Spinal cord (tissue), 10 donors: ENCODE measurements at places on chromosomes 12 and 14. TPM values are rescaled to one million over a fixed set of nuclear protein-coding genes. Genes with fewer than 3 reads are reported as not detected.

DNA sequence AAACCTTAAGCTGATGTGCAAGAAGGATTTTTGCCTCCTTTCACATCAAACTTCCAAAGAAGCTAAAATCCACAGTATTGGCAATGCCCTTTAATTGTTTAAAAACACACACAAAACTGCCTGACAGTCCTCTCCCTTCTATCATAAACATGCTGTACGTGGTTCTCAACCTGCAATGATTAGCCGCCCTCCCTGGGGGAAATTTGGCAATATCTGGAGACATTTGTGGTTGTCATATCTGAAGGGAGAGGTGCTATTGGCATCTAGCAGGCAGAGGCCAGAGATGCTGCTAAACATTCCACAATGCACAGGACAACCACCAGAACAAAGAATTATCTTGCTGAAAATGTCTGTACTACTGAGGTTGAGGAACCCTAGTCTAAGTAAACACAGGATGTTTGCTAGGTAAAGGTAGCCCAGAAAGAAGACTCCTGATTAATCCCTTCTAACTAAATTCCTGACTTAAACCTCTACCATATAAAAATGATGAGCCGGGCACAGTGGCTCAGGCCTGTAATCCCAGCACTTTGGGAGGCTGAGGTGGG, 1.2 kb downstream of the ACOT6 start:
- DNase-seq: no peak

DNA sequence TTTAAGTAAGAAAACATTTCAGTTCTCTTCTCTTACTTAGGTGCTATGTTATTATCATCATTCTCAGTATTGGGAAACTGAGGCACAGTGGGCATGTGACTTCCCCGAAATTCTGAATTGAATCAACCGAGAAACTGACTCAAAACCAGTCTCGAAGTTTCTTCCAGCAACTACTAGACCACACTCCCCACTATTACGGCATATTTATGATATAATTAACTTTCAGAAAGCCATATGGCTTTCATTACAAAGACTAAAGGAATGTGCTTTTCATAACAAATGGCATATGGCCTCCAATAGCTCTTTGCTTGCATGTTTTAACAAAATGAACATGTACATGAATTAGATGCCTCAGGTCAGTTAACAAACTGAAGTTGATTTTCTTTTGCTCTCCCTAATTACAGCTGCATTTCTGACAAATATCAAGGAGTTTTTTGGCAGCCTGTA, 182.9 kb upstream of the SLC38A2 start:
- DNase-seq: no peak

GRCh38 chr14:23486036-23486435, 16.5 kb downstream of the NGDN start:
- DNase-seq: no peak

DNA sequence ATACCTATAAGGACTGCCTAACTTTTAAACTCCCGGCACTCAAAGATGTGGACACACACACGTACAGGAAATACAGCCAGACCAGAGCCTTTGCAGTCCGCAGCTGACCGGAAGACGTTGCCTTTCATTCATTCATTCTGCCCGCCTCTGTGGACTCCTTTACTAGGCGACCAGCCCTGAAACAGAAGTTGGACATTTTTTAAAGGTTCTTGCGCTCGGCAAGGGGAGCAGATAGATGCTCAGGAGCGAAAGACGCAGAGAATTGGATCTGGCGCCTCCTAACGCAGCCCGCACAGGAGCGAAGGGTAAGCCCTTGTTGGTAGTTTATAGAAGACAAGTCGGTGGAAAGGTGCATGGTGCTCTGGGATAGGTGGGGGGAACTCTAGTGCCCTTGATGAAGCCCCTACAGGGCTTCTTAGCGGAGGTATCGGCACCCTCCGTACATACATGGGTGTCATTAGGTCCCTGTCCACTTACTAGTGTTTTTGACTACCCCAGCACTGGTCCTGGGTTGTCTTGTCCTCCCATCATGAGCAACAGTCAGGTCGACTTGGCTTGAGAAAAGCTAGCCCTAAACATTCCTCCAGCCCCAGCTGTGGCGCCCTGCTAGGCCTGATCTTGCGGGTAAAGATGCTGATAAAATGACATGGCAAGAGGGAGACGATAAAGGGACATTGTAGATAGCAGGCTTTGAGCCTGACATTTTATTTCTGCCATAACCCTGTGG, at the start of gene KDM2B:
TSS of gene KDM2B (minus strand) at position 65 of the 727 bp plus-strand sequence. CDS start 112 bp downstream, outside the sequence.
- DNase-seq: peak; percentile 65

DNA sequence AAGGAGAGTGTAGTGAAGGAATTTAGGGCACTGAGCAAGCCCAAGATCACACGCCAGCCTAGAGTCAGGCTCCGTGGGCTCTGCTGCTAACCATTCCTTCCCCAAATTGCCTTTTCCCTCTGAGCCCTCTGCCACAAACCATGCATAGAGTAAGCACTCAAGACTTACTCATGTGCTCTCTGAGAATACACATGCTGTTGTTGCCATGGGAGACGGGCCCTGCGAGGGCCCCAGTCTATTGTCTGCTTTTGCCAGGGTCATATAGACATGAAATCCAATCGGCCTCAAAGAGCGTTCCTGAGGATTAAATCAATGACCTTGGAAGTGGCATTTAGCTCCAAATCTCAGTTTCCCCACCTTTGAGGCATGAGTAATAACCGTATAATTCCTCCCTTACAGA, 48.7 kb upstream of the WSCD2 start:
- peak; percentile 80 for DNase-seq

GRCh38 chr14:69398818-69399210, 322 bp downstream of the SLC39A9 start:
- no peak for DNase-seq

DNA sequence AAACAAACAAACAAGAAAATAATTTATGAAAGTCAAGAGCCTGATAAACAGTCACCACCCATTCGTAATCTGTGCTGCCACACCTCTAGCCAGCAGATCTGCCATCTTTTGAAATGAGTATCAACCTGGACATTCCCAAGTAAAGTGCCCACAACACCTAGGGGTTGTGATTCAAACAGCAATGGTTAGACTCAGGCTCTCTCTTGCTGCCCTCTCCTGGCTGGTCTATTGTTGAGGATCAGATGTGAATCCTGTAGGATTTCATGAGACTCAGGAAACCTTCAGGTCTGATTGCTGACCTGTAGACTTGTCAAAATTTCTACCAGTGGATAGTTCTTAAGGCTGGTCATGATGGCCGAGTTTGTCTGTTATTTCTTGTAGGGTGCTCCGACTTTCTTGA, 26.8 kb downstream of the DGLUCY start:
- no peak for DNase-seq

DNA sequence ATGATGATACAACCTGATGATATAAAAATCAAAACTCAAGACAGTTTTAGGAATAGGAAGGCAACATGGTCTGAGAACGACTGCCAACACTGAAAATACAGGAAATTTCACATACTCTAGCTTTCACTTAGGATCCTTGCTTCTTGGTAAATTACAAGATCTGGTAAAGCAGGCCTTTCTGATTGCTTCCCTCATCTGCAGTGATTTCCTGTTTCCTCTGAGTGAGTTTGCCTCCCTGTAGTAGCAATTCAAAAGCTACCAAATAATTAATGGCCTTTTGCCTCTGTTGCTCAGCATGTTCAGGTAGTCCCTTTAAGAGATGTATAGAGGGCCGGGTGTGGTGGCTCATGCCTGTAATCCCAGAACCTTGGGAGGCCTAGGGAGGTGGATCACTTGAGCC, 2.0 kb upstream of the IRAK3 start:
- DNase-seq: no peak

- no peak for DNase-seq
Observed at GRCh38 chr14:97056086-97056485, 258.9 kb downstream of the VRK1 start.

DNA sequence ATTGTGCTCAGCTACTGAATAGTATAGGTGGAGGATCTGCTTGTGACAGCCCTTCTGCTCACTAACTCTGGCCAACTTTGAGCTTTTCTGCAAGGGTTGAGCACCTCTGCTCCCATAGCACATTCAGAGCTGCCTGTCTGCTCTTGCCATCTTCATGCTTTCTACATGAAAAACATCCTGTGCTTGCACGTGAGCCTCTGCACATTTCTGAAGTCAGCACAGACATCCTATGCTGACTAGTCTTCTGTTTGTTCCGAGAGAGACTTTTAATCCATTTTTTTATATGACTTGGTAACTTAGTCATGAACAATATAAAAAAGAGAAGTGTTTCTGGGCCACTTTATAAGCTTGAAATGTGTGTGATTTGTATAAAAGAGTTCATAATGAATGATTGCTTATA, 969.3 kb downstream of the TMTC2 start:
- DNase-seq: no peak

GRCh38 chr14:57835766-57836165, 30.1 kb downstream of the SLC35F4 start:
- no peak for DNase-seq

GRCh38 chr12:102958073-102958829, 777 bp downstream of the ASCL1 start:
- DNase-seq: peak; percentile 85

DNA sequence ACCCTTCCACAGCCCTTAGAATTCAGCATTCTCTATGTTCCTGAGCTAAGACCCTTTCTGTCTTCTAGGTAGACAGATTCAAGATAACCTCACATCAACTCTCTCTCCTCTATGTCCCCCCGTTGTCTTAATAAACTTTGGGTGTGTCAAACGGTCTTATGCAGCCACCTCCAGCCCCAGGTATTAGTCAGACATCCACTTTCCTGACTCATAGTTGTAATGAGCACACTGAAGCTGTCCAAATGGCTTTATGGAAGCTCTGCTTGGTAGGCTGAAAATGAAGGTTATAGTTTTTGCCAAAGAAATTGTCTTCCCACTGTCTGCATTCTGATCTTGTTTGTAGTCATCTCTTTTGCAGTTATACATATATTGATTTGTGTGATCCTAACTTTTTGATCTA, 482.0 kb downstream of the RMST start:
- no peak for DNase-seq

GRCh38 chr14:27243365-27243764, 645.5 kb upstream of the NOVA1 start:
- DNase-seq: no peak

- DNase-seq: no peak
Observed at GRCh38 chr12:14989790-14990189, 16.9 kb downstream of the PDE6H start.

GRCh38 chr12:817941-818600, 65.7 kb downstream of the WNK1 start:
- DNase-seq: no peak

GRCh38 chr12:3175238-3175637, 98.1 kb downstream of the TSPAN9 start:
- no peak for DNase-seq

GRCh38 chr12:116090516-116090915, 187.0 kb downstream of the MED13L start:
- DNase-seq: no peak

GRCh38 chr12:45362291-45362690, 146.4 kb downstream of the ANO6 start:
- DNase-seq: no peak

GRCh38 chr12:97924122-97924521, 461.5 kb downstream of the RMST start:
- no peak for DNase-seq

DNA sequence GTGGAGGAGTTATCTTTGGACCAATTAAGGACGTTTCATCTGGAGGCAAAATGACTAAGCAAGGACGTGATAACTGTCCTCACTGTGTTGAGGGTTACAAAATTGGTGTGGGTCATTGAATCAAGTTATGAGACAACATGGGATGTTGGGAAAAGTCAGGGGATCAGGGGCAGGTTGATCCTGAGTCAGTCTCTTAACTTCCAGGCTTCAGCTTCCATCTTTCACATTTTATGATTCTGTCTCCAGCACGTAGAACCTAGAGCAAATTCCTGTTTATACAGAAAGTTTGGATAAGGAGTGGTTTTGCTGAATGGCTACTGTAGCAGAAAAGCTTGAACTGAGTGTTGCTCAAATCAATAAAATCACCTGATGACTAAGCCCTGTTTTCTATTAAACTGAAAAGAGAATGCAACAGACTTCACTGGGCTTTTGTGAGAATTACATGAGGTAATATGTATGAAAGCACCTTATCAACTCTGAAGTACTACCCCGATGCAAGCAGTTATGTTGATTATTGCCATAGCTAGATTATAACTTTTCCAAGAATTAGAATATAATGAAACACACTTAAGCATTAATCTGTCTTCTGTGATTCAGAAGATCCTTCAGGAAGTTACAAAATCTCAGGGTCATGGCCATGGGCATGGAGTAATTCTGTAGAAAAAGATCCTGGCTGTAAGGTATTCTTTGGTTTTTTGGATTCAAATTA, 184.8 kb downstream of the ETV6 start:
- no peak for DNase-seq

- no peak for DNase-seq
Observed at GRCh38 chr12:89391726-89392336, 39.5 kb upstream of the DUSP6 start.

GRCh38 chr14:32330351-32331111, 1.4 kb downstream of the AKAP6 start:
- DNase-seq: no peak

DNA sequence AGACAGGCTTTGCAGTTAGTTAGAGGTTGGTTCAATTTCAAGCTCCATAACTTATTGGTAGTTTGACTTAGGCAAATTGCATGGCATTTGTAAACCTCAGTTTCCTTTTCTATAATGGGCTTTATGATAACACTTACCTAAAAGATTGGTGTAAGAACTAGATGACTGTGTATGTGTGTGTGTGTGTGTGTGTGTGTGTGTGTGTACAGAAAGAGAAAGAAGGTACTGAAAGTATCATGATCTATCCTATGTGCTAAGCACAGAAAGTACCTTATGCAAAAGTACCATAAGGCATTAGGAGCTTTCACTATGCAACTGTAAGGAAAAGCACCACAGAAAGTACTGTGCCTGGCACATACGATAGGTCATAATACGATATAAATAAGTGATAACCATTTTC, 304.3 kb upstream of the KITLG start:
- no peak for DNase-seq

DNA sequence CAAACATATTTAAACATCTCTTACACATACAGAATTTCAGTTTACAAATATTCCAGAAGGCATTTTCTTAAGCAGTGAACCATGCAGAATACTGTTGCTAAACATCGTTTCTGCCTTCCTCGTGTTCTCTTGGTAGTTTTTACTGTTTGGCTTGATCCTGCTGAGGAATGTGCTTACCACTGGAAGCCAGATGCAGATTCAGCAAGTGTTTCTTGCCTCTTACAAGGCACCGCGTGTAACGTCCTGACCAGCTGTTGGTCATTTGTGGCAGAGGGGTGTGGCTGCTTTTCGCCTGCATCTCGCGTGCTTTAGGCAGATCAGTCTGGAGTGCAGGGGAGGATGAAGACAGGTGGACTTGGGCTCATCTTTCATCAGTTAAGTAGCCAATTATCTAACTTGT, 12.4 kb downstream of the EIF2B1 start:
- DNase-seq: no peak

The CD69 gene
- total RNA-seq: 9.6 TPM

The LHX5 gene
- total RNA-seq: 1.6 TPM

The TAS2R14 gene
- total RNA-seq: 13.3 TPM

The TBC1D30 gene
- total RNA-seq: 19.6 TPM

The PTGER2 gene
- total RNA-seq: 3.6 TPM

The WNT5B gene
- 12.2 TPM for total RNA-seq

The ZC2HC1C gene
- total RNA-seq: 4.5 TPM

The DERA gene
- total RNA-seq: 32.7 TPM

The DYRK2 gene
- total RNA-seq: 28.8 TPM

The MAP3K9 gene
- 6.4 TPM for total RNA-seq

The FOXN4 gene
- 0.33 TPM for total RNA-seq
